ENCODE measurements at places on chromosomes 4 and X.

DNA sequence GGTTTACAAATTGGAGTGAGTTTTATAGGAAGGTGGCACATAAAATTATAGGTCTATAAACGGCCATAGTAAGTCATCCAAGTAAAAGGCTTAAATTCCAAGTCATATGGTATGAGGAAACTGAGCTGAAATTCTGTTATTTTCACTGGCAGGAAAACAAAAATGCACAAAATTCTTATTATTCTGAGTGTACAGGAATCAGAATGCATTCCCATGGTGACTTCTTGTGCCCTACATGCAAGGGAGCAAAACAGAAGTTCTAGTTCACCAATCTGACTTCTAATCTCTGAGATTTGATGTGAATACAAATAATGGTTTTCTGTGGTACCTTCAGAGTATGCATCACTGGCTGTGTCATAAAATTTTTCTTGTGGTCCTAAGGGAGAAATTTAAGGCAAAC lies 102.9 kb downstream of the CLCN4 start:
- DNase-seq = no peak

GRCh38 chr4:98603683-98604521 lies 54.5 kb downstream of the TSPAN5 start:
- DNase-seq = no peak

DNA sequence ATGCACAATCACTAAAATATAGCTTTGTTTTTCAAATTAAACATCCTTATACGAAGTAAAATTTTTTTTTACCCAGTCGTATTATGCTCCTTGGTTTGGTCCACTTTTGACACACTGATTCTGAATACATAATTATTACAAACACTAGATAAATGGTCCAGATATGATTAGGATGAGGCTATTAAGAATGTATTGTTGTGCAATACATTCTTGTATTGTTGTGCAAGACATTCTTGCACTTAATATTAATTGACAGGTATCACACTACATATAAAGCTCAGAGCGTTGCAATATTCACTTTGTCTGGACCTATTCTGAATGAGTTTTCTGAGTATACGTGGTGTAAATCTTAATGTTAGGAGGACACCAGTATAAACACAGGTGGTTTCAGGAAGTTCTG lies 464.0 kb downstream of the CFAP47 start:
- DNase-seq = no peak

DNA sequence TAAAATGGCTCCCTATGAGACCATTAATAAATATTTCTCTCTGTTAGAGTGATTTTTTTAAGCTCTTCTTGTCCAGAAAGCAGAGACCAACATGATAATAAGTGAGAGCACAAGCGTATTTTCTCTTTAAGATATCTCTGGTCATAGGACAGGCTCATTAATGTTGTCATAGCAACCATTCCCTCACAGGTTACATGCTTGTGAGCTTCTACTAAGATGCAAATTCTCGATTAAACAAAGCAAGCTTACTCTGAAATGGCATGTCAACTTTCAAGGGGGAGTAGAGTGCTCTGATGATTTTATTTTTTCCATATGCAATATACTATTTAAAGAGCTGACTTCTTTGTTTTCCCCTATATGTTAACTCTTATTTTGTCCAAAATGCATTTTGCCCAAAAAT lies 487.2 kb upstream of the LCORL start:
- DNase-seq = no peak

DNA sequence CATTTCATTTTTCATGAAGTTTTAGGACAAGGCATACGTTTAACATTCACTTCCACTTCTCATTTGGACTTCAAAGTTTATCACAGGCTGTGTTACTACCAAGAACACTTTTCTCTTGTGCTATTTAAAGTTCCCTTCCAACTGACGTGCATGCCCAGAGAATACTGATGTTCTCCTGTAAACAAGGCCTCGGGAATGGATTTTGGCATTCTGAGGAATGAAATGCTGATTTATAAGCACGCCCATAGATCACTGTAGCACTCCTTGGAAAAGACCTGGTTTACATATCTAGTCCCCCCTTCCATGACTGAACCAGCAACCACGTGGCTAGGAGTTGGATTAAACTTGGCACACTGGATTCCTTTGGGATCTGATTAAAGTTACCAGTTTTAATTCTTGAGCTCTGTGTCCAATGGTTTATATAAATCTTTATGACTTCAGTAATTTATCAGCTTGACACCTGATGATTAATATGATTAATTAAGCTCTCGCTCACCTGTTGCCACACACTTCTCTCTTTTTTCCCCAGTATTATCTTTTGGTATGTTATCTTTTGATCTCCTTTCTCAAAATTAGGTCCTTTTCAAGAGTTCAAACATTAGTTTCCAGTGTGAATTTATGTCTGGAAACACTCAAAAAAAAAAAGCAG lies 122.4 kb upstream of the HAND2 start:
- DNase-seq = no peak

DNA sequence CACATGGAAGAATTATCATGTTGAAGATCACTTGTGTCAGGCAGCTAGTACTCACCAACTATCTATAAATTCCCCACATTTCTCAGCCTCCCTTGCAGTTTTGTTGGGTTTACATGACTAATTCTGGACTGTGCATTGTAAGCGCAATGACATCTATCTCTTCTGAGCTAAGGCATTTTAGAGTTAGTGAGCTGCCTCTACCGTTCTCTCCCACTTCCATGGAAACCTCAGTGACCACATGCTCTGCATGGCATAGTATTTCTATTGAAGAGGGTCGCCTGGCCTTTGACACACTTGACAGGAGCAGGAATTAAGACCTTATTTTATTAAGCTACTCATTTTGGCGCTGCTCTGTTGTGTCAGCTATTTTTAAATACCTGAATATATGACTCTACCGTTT lies 67.5 kb upstream of the NPY2R start:
- no peak for DNase-seq

GRCh38 chr4:1628892-1629698 lies 55.0 kb downstream of the FAM53A start:
- DNase-seq = peak; percentile 74

DNA sequence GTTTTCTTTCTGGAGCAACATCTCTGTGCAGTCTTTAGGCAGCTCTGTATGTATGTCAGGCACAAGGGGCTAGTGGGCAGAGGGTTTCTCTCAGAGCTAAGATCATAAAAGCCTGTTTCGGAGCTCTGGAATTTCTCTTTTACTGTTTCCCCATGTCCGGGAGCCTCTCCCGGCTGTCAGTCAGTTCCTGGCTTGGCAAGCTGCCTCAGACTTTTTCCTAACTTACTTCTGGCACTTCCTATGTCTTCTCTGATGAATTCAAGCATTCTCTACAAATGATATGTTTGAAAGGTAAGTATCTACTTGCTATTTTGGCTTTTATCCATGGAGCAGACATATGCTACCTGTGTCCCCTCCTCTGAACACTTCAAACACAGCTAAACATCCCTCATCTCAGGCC lies 129.3 kb upstream of the PGRMC2 start:
- DNase-seq = no peak

DNA sequence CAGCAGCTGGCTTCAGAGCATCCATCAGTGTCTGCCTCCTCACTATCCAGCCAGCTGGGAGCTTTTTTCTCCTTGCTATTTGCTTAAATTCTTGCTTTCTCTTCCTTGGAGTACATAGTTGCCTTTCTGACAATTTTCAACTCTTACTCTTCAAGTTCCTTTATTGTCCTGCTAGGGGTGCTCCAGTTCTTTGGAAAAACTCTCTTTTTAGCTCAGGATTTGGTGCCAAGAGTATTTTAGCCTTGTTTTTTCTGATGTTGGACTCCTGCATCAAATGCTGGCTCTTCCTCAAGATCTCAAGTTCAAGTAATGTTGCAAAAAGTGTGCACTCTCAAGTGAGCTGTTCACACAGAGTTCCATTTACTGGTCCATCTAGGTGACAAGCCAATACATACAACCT lies 126.4 kb downstream of the KDR start:
- DNase-seq = no peak

- DNase-seq = no peak
These were observed 318.0 kb upstream of the HS3ST1 start for GRCh38 chr4:11746734-11747133.

DNA sequence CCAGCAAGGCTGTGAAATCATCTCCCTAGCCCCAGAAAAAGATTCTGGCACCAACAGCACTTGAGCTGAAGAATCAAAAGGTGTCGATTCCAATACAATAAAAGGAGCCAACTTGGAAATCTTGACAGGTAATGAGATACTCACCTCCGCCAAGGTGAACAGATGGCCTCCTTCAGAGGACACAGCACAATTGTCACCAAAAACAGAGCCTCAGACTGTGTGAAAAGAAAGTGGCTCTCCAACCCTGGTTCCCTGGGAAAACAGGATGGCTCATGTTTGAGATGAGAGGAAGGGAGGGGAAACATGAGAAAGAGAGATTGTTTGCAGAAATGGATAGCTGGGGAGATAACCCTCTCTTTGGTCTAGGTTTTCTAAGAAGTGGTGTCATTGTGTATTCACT lies 168.9 kb downstream of the HS3ST1 start:
- DNase-seq = no peak

GRCh38 chr4:41943506-41943905 lies 8.3 kb downstream of the TMEM33 start:
- no peak for DNase-seq

DNA sequence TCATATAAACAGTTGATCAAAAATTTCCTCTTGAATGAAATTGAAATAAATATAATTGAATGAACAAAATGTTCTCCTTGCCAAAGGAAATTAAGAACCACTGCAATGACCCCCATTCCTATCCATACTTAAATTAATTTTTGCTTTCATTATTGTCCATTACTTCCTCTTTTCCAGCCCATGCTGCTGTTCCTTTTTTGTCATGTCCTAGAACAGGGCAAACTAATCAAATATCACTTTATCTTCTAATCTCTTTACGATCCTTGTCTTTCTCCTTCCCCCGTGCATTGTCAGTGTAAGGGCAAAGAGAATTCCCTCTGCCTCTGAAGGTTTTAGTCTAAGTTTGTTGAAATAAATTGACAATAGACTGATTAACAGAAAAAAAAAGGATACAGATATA lies 203.0 kb downstream of the CENPC start:
- DNase-seq = peak; percentile 21

DNA sequence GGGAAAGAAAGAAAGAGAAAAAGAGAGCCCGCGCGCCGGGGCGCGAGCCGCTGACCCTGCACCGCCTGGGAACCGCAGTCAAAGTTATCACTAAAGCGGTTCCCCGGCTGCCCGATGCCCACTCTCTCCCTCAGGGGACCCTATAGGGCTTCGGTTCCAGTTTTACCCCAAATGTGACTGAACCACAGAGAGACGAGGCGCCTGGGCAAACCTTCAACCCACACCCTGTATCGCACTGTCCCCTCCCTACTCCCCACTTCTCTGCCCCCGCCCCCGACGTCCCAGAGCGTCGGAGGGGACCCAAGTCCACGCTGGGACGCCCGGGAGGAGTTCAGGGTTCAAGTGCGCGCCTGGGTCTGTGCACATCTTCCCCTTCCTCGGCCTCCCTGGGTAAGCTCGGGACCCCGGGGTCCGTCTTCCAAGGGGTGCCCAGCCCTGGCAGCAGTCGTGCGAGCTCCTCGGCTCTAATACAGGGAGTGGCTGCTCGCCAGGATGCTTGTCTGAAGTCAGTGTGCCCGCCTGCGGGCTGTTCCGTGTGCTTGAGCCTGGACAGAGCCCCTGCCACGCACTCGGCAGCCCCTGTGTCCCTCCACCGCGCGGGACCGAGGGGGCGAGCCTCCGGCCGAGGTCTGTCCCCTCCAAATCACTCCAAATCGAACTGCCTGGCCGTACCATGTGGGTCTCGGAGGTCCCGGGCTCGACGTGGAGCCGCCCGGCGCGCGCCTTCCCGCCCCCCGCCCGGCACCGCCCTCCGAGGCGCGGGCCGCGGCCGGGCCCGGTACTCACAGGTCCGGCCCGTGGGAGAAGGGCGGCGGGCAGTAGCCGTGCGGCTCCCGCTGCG lies 960 bp downstream of the TRPC3 start:
- DNase-seq = peak; percentile 21

GRCh38 chr4:117324851-117325491 lies 239.6 kb upstream of the TRAM1L1 start:
- DNase-seq = no peak

- no peak for DNase-seq
These were observed 285.5 kb downstream of the PDGFC start for GRCh38 chr4:156686120-156686519.

GRCh38 chr4:152010710-152011079 lies 249.9 kb upstream of the GATB start:
- no peak for DNase-seq

GRCh38 chr4:143599827-143600226 lies 86.3 kb downstream of the SMARCA5 start:
- DNase-seq = no peak

GRCh38 chr4:7073526-7074390 lies 5.9 kb upstream of the GRPEL1 start:
- peak; percentile 75 for DNase-seq

GRCh38 chr4:184358521-184359232 lies 115.7 kb downstream of the IRF2 start:
- DNase-seq = no peak

GRCh38 chr4:178347111-178347510 lies 904.9 kb upstream of the AGA start:
- no peak for DNase-seq

DNA sequence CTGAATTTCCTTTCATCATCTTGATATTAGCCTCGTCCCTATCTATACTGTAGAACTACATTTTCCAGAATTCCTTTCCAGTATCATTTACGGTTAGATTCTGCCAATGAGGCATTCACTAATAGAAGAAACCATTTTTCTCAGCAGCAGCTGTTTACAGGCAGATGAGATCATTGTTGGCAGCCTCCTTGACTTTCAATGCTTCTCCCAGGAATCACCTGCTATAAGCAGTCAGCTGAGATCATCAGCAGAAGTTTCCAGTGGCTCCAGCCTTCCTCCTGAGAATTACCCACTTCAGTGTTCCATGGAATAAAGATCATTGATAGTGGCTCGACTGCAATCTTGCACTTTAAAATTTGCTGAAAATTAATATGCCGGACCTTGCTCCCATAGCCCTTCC lies 157.3 kb upstream of the TET2 start:
- DNase-seq = no peak

DNA sequence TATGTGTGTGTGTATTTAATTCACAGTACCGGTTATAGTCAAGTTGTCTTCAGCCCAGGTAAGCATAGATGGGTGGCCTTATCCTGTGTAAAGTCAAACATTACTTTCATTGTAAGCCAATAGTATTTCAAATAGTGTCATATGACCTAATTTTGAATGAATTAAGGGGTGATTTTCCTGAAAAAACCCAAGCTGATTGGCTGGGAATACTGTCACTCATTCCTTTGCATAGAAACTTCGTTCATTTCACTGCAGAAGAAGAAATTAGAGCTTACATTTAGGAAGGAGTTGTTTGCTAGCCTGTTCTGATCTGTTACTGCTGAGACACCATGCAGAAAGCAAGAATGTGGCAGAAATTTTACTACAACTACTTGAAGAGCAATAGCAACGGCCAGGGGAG lies 45.4 kb downstream of the SMARCAD1 start:
- no peak for DNase-seq

GRCh38 chr4:174058846-174059245 lies 224.6 kb downstream of the FBXO8 start:
- peak; percentile 22 for DNase-seq

Measured in hematopoietic multipotent progenitor cell treated with erythropoietin and hydrocortisone succinate and interleukin-3 and kit ligand, for 6 days (in vitro differentiated cells).